ENCODE measurements at places on chromosomes 2 and 18. TPM values are rescaled to one million over a fixed set of nuclear protein-coding genes. Genes with fewer than 3 reads are reported as not detected.

SCTR gene
- polyA plus RNA-seq, result not detected

CNGA3 gene
- not detected for polyA plus RNA-seq

TRMT61B gene
- 17.2 TPM for polyA plus RNA-seq

CCNT2 gene
- polyA plus RNA-seq, result 3.1 TPM

TEX44 gene
- polyA plus RNA-seq, result not detected

CKAP2L gene
- polyA plus RNA-seq, result 13.4 TPM

Data from foreskin keratinocyte (primary cell).